Activated CD4-positive, alpha-beta T cell treated with anti-CD3 and anti-CD28 coated beads for 24 hours (primary cell): ENCODE measurements at places on chromosomes 5 and 9.

DNA sequence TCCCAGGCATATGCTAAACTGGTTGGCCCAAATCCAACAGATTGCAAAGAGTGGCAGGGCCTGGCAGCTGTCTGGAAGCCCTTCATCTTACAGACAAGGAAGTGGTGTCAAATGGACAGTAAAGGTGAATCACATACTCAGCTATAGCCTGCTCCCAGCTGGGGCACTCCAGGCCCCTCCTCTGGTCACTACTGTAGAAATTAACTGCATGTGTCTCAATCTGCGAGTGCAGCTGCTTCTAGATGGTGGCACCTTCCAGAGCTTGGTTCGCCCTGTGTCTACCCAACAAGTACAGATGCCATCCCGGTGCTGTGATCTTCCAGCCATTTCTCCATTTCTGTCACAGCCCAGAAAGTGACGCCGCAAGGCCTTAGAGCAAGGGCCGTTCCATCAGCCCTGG is 50.2 kb downstream of the OTULIN start:
- no peak for DNase-seq

DNA sequence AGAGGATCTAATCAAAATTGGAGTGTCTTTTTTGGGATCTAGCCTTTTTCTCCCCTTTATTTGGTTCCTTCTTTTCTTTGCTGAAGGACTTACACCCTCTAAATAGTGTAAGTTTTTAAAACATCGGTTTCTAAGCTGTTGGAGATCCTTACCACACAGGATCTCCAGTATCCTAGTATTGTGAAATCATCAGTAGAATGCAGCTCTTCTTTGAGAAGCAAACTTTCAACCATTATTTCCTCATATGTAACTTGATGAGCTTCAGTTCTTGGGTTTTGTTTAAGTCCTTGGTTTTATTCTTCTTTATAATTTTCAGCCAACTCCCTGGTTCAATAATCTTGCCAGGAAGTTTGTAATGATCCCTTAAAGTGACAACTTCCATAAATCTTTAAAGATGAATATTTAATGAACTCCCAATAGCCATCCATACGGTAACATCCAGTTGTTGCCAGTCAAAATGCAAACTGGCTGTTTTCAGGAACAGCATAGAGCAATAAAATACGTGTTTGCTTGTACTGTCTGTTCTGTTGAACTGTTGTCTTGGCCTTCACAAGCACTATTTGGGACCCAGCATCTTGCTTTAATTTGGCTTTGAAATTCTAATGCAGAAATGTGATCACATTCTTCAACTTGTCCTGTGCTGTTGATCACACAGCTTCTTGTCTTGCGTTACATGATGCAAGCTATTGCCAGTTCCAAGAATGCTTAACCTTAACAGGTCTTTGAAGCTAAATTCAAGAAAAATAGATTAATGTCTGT is 34.8 kb upstream of the TTC23L start:
- no peak for DNase-seq

GRCh38 chr5:94941122-94941755 is 322.8 kb downstream of the SLF1 start:
- no peak for DNase-seq

DNA sequence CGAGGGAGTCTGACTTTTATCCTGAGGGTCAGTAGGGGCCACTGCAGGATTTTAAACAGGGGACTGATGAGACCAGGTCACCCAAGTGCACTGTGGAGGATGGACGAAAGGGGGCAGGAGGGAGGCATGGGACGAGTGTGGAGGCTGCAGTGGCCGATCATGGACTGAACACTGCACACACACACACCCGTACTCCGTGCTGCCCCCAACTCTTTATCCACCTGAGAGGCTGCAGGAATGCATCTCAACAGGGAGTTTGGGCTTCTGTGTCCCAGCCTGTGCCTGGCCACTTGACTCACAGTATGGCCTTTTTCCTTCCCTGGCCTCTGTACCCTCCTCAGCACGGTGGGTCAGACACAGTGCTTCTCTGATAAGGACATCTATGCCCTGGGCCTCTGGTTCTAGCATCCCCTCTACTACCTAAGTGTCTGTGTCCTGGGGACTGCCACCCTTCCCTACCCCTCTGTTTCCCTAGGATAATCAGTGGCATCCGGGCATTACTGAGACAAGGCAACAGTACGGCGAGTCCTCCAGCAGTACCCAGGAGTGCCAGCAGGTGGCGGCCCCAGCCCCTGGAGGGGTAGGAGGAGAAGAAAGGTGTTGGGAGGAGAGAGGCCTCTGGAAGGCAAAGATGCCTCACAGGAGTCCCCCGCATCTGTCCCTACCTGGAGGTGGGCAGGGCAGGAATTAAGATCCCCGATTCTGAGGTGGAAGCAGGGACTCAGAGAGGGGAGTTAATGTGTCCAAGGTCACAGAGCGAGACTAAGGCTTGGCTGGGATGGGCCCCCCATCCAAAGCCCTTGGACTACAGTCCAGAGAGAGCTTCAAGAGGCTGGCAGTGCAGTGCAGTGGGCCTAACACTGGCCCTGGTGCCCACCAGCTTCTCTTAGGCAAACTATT is 5.1 kb upstream of the CDX1 start:
- DNase-seq = peak; percentile 69

- DNase-seq = no peak
Measured at GRCh38 chr5:173268750-173269432, 33.9 kb upstream of the NKX2-5 start.

- no peak for DNase-seq
Measured at GRCh38 chr9:92737611-92738299, 26.9 kb downstream of the BICD2 start.

- DNase-seq = no peak
Measured at GRCh38 chr9:109639674-109640579, 140.1 kb upstream of the PALM2AKAP2 start.

DNA sequence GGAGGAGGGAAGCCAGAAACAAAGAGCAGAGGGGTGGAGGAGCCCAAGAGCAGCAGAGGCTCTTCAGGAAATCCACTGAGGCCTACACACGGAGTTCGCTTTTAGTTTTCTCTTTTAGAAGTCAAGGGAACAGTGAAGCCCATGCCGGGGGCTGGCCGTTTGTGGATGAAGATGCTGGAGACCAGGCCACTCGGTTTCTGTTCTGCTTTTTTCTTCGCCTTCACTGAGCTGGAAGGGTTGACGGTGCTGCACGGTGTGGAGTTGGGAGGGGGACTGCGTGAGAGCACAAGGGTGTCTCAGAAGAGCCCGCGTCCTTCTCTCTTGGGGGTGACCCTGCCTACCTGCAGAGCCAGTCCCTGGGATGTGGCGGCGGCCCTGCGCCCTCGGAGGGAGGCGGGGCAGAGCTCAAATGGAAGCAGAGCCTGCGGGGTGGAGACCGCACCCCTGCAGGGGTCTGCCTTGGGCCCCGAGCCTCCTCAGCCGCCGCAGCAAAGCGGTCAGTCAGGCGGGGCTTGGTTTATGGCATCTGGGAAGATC is 68.5 kb upstream of the CACNA1B start:
- no peak for DNase-seq

- DNase-seq = no peak
Measured at GRCh38 chr9:36029765-36030528, 6.8 kb upstream of the RECK start.

GRCh38 chr9:131500377-131500776 is 2.3 kb upstream of the POMT1 start:
- peak; percentile 47 for DNase-seq

- DNase-seq = no peak
Measured at GRCh38 chr9:130187523-130187846, 15.3 kb downstream of the NCS1 start.

DNA sequence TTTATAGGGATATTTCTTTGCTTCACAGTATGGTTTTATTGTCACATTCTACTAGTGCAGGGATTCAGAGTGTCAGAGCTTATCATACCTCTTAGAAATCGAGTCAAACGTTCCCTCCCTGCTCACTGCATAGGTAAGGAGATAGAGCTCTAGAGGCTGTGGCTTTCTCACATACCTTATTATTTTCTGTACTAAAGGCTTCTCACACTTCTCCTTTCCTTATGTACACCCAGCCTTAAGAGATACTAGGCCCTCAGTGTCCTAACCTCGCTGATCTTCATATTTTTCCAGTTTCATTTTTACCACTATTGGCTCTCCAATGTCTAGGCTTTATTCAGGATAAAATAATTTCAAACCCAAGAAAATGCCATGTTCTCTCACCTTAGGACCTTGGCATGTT is 297.3 kb upstream of the RIOK2 start:
- no peak for DNase-seq

- no peak for DNase-seq
Measured at GRCh38 chr9:115442054-115442453, 324.1 kb upstream of the TNC start.

DNA sequence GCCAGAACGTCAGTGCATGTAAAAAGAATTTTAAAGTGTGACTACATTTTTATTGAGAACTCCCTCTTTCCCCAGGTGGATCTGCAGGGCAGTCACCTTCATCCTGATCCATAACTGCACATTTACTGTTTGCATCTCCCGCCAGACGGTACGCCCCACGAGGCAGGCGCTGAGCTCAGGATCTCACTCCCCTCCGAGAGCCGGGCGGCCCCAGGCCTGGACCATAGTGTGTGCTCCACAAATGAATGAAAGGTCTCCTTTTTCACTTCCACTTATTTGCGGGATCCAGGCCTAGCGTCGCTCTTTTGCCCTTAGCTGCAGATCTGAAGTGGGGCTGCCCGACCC is 378 bp downstream of the DROSHA start:
- DNase-seq = no peak

GRCh38 chr9:121313458-121314152 is 45.6 kb downstream of the GSN start:
- DNase-seq = no peak

- no peak for DNase-seq
Measured at GRCh38 chr5:180535573-180535972, 41.4 kb downstream of the CNOT6 start.

GRCh38 chr9:92402826-92403745 is 1.3 kb downstream of the OGN start:
- DNase-seq = no peak

DNA sequence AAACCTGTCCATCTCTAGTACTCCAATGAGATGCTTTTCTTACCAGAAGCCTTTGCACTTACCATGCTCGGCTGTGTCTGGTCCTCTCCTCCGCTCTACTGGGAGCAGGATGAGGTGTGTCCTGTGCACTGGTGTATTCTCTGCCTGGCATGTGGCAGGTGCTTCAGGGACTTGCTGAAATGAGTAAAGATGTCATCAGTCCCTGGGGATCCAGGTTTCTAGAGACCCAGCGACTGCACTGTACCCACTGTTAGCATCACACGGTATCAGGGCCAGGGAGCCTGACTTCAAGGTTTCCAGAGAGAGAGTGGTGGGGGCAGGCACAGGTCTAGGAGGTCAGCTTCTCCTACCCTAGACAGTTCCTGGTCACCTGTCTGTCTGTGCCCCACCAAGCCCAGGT is 10.5 kb downstream of the PTTG1 start:
- DNase-seq = no peak

GRCh38 chr9:86801246-86801645 is 146.1 kb downstream of the GAS1 start:
- DNase-seq = no peak

DNA sequence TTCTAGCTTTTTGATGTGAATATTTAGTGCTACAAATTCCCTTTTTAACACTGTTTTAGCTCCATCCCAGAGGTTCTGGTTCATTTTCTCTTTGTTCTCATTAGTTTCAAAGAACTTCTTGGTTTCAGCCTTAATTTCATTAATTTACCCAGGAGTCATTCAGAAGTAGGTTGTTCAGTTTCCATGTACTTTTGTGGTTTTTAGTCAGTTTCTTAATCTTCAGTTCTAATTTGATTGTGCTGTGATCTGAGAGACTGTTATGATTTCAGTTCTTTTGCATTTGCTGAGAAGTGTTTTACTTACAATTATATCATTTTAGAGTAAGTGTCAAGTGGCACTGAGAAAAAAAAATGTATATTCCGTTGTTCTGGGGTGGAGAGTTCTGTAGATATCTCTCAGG is 240.1 kb upstream of the RASA1 start:
- no peak for DNase-seq

- no peak for DNase-seq
Measured at GRCh38 chr5:100799166-100799565, 103.9 kb downstream of the ST8SIA4 start.

- no peak for DNase-seq
Measured at GRCh38 chr9:125985998-125986655, 239.0 kb downstream of the PBX3 start.

GRCh38 chr9:89609426-89610006 is 4.7 kb downstream of the GADD45G start:
- no peak for DNase-seq

GRCh38 chr5:55713871-55714270 is 1.7 kb upstream of the SLC38A9 start:
- no peak for DNase-seq

GRCh38 chr9:131919216-131919615 is 160.5 kb downstream of the MED27 start:
- no peak for DNase-seq

- DNase-seq = no peak
Measured at GRCh38 chr5:28391277-28391676, 1352.9 kb upstream of the CDH9 start.

DNA sequence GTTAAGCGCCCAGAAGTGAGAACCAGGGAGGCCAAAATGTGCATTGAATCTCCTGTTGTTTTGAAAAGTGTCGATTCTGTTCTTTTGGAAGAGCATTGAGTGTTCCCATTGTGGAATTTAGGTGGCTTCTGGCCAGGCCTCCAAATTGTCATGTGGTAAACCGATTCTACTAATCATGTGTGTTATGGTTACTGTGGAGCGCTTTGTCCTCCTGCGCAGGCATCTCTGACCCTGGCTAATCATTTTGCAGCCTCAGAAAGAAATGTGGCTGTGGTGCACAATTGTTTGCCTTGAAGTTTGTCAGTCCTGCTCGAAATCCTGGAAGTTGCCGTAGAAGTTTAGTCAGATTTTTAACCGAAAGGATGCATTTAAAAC is 121.3 kb downstream of the RASGRF2 start:
- DNase-seq = no peak

GRCh38 chr9:36325081-36325828 is 67.0 kb upstream of the GNE start:
- no peak for DNase-seq

- DNase-seq = no peak
Measured at GRCh38 chr9:88583901-88584596, 49.1 kb downstream of the NXNL2 start.

DNA sequence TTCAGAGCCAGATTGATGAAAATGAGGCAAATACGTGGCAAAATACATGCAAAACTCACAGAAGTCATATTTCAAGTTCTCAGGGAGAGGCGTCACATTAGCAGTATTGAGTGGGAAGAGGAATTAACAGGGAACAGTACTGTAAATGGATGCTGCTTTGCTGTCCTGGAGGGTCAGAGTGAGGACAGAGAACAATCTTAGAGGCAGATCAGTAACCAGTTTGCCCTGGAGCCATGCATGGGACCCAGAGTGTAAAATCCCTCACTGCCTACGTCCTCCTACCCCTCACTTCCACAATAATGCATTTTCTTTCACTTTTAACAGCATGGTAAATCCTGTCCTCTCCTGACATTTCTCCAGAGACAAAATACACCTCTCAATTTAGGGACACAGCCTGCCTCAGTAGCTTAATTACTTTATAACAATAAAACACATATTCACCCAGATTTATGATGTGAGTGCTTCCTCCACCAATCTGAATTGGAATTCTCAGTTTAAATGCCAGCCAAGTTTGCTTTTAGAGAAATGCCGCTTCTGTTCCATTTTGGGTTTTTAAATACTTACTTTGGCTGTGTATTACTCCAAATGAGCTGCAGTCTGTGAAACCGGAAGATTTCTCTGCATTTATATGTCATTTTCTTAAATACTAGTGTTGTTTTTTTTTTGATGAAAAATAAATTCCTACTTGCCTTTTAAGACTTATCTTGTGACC is 70.0 kb downstream of the LMNB1 start:
- DNase-seq = no peak
